ENCODE measurements at places on chromosomes 16 and 17.
A peak's percentile ranks its signal among the peaks of the same experiment; 100 is the strongest.

DNA sequence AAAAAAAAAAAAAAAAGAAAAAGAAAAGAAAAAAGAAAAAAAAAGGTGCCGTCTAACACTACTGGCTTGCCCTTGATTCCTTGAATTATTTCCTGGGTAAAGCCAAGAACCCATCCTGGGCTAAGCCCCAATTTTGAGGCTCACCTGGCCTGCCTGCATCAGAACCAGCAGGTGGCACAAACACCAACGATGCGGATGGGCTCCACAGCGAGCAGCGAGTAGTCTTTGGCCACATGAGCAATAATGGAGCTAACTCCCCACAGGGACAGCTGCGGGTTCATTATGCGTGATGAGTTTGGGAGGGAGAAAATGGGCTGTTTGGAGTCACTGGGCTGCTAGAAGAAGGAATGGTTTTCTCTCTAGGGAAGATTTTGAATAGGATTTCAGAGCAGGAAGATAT is 91.1 kb downstream of the ASIC2 start:
- no peak for DNase-seq

- DNase-seq, result no peak
Measured at GRCh38 chr17:81713004-81713555, 996 bp downstream of the SLC25A10 start.

DNA sequence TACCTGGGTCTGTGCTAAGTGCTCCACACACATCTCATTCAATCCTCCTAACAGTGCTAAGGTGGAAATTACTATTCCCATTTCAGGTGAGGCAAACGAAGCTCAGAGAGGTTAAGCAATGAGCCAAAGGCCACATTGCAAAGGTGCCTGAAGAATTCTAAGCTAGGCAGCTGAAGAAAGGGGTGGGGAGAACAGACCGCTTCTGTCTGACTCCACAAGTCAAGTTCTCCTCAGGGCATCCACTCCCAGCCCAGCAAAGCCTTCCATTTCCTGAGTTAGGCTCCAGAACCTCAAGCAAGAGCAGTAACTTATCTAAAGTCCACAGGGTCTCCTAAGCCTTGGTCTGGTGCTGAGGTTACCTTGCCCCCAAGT is 27.0 kb upstream of the MRPS23 start:
- DNase-seq, result no peak

DNA sequence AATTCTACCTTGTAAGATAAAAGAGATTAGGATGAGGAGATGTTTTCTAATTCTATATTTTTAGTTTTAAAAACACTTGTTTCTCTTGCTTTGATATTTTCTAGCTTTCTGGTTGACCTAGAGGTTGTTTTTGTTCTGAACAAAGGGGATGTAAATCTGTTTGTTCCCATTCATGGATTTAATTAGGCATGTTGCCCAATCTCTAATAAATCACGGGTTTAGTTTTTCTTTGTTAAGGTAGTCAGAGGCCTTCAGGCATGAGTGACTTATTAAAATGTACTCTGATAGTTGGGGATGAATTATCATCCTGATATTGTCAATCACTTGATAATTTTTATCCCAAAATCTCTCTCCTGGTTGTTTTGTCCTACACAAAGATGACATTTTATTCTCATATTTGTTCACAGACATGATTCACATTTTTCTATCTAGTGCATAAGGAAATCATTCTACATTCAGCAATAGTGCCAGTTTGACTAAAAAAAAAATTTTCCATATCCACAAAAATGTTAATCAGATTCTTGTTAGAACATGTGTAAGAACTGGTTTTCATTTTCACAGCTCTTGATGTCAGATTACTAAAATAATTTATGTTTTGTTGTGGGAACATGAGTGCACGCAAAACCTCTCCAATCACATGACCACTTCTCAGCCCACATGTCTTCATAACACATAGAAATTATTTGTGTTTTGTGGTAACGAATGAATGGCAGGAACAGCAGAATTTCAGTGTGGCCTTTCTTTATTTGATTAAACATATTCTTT is 95.7 kb upstream of the AKTIP start:
- no peak for DNase-seq

DNA sequence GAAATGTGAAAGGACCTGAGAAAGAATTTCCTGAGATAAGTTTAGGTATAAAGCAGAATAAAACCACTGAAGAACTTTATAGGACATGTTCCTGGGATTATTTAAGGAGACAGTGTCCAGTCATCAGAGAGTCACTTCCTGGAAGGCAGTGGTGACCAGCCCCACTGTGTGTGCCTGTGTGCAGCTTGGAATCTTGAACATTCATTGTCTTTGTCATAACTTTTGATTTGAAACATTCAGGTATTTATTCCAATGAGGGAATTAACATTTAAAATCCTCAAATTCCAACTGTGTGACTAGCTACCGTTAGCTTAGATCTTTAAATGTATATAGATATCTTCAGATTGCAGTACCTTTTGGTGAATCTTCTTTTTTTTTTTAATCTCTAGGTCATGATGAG is 61.7 kb upstream of the MRC2 start:
- DNase-seq, result no peak

- no peak for DNase-seq
Measured at GRCh38 chr16:87847785-87848675, 21.3 kb downstream of the SLC7A5 start.

- DNase-seq, result no peak
Measured at GRCh38 chr16:19718624-19718965, 524 bp downstream of the IQCK start.

DNA sequence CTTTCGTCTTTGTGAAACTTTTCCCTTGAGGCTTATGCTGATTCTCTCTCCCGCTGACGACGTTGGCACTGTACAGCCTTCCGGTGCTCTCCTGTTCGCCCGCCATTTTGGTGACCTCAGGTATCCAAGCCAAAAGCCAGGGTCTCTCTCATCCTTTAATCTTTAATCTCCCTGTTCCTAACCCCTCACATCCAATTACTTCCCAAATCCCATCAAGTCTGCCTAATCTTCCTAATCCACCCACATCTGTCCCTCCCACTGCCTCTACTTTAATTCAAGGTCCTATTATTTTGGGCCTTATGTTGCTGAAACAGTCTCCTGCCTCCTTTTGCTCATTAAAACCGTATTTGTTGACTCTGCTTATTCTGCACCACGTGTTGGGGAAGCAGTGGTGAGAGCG is 7.3 kb downstream of the WRAP53 start:
- no peak for DNase-seq

- no peak for DNase-seq
Measured at GRCh38 chr16:11151885-11152629, 103.9 kb downstream of the SOCS1 start.

- no peak for DNase-seq
Measured at GRCh38 chr17:77089124-77089490, 51.7 kb upstream of the SEC14L1 start.

- peak; percentile 67 for DNase-seq
Measured at GRCh38 chr16:23801378-23801777, 34.4 kb upstream of the PRKCB start.

DNA sequence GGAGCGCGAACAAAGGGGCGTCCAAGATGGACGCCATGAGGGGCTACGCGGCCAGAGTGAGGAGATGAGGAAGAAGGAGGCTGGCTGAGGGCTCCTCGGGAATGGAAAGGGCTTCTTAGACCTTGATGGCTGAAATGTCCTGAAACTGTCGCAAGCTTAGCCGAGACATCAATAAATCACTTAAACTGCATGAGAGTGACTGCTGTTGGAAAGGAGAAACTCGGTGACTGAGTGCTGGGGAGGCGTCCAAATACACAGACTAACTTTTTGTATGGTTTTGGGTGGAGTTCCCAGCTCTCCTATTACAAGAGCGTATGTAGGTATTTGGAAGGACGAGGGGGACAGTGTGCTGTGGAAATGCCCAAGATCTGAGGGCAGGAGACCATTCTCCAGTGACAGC is 1.4 kb upstream of the GEMIN4 start:
- DNase-seq, result no peak

DNA sequence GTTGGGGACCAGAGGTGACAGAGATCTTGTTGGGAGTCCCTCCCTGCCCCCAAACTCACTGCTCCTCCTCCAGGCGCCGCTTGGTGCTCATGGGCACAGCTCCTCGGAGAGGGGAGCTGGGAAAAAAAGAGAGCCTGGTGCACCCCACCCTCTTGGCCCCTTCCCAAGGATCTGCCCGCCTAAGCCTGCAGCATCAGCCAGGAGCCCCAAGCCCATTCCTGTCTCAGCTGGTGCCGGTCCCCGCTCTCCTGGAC is 400 bp downstream of the HCFC1R1 start:
- no peak for DNase-seq

DNA sequence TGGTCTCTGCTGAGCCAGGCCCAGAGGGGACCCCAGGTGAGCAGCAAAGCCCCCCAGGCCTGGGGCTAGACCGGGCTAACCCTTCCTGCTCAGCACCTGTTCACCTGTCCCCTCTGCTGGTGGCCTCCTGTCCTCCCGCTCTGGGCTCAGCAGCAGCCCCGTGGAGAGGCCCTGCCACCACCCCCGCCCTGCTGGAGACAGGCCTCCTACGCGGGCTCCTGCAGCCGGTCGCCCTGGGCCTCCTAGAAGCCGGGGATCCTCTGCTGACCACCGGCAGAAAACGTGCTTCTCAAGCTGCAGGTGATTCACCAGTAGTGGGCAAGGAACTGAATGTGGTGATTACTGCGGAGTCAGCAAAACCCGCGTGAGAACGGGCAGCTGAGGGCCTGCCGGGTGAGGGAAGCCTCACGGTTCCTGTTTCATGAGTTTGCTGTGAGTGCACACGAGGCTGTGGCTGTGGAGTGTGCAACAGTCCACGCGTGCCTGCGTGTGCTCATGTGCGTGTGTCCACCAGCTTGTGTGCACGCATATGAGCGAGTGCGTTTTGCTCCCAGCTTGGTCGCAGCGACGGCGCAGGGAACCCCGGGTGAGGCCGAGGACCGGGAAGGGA is 792 bp downstream of the SECTM1 start:
- no peak for DNase-seq

GRCh38 chr17:39110435-39111136 is 40.9 kb downstream of the PLXDC1 start:
- no peak for DNase-seq

- no peak for DNase-seq
Measured at GRCh38 chr17:58312829-58313228, 15.8 kb downstream of the TSPOAP1 start.

- no peak for DNase-seq
Measured at GRCh38 chr17:12613566-12613965, 52.1 kb upstream of the MYOCD start.

DNA sequence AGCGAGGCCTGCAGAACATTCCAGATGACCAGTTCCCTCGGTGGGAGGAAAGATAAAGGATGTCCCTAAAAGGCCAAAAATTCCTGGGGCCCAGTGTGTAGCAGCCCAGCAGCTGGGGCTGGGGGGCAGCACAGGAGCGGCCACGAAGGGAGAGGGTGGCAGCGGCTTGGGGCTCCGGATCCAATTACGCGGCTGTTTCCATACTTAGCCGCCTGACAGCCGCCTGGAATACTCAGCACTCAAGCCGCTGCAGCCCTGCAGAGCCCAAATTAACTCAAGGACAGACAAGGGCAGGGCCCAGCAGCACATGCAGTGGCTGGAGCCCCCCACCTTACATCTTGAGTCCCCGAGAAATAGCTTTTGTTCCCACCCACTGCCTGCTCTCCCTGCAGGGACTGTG is 1.3 kb downstream of the SRL start:
- no peak for DNase-seq

DNA sequence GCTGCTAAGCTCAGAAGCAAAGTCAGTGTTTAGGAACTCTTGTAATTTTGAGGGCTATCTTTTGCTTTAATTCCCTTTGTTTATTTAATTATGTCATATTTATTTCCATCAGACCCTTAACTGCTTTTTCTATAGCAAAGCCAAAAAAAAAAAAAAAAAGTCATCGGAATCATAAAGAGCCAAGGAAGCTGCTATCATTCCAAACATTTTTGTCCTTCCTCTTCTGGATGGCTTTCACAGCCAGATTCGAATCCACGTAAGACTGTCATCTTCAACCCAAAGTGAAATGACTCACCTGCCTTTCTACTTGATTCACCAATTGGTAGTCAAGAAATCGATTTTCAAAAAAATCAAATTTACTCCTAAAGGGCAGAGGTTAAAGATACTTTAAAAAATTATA is 38.4 kb downstream of the WIPI1 start:
- DNase-seq, result no peak

DNA sequence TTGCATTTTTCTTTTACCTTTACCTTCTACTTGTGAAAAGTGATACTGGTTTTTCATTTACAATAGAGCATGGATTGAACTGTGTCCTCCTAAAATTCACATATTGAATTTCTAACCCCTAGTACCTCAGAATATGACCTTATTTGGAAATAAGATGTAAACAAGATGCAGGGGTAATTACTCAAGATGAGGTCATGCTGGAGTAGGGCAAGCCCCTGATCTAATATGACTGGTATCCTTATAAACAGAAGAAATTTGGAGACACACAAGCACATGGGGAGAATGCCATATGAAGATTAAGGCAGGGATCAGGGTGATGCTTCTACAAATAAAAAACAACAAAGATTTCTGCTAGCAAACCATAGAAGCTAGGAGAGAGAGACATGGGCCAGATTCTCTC is 12.2 kb downstream of the MYH13 start:
- DNase-seq, result no peak

DNA sequence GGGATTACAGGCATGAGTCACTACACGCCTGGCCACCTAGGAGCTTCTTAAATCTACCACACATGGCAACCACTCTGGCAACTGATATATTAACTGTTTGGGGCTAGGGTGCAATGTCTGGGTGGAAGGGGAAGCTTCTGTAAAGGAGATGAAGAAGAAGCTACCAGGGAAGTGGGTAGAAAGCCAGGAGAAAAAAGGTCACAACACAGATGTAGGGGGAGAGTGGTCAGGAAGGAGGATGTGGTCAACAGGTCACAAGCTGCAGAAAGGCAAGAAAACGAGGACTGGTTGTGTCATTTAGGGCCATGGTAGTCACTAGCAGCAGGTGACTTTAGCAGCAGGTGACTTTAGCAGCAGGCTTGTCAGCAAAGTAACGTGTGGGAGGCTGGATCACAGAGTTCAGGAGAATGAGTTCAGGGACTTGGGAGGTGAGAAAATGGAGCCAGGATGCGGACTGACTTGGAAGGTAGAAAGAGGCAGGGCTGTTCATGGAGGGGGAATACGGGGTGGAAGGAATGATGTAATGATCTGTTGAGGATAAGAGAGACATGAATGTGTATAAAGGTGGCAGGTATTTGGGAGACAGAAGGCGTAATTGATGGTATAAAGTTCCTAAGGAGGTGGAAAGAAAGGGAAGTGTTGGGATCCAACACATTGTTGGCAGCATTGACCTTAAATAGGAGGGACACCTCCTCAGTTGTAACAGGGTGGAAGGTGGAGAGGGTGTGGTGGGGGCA is 16.3 kb upstream of the WFIKKN2 start:
- DNase-seq, result no peak

DNA sequence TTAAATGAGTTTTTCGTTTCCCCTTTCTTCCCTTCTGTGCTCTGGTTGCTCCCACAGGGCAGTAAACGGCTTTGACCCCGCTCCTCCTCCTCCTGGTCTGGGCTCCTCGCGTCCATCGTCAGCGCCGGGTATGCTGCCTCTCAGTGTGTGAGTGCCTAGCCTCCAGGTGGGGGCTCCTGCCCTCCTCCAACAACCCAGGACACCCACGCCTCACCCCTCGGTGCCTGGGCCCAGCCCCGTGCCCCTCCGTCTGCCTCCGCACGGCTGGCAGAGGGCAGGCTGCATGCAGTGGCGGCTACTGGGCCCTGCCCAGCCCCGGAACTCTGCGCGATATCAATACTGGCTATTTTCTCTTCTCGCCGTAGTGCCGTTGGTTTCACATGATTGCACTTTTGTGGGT is 31.2 kb downstream of the NDEL1 start:
- DNase-seq, result no peak

GRCh38 chr17:34130544-34130943 is 124.5 kb upstream of the CCL2 start:
- DNase-seq, result no peak

All from stimulated activated CD8-positive, alpha-beta memory T cell treated with anti-CD3 and anti-CD28 coated beads, Interleukin-15, amount 100 ng/mL, for 1 hour (primary cell).